Putamen (tissue), 1 donor: ENCODE measurements at places on chromosomes 6 and 20.

DNA sequence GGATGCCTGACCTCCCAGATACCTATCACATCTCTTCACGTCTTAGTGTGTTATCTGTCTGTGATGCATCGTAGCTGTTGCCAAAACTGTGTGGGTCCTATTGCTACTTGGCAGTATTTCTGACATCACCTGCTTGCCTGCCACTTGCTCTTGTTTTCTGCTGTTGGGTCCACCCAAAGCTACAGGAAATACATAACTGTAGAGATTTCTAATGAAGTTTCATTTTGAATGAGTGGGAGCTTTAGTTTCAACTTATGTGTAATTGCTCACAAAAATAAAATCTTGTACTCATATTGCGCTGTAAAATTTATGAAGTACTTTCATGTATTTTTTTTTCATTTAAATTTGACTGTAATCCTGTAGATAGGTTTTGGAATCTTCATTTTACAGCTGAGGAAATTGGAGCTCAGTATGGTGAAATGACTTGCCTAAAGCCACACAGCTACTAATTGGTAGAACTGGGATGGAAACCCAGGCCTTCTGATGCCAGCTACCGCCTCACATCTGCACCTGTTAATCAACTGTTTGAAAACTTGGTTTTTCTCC, 113.6 kb upstream of the MAN1A1 start:
- DNase-seq: no peak

DNA sequence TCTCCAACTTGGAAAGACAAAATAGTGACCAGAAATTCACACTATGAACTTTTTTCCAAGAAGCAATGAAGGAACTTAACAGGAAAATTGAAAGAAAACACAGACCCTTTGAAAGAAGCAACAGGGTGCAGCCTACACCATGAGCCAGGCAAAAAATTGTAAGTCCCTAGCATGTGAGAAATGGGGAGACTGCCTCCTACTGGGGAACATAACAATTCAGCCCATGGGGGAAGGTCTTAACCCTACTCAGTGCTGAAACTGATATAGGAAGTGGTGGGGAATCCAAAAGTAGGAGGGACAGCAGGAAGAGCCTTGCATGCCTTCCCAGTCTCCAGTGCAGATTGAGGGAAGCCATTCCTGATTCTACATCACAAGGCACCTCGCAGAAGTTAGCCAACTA, 235.1 kb upstream of the UFL1 start:
- no peak for DNase-seq

GRCh38 chr20:33684533-33685327, 1.5 kb downstream of the E2F1 start:
- DNase-seq: no peak

DNA sequence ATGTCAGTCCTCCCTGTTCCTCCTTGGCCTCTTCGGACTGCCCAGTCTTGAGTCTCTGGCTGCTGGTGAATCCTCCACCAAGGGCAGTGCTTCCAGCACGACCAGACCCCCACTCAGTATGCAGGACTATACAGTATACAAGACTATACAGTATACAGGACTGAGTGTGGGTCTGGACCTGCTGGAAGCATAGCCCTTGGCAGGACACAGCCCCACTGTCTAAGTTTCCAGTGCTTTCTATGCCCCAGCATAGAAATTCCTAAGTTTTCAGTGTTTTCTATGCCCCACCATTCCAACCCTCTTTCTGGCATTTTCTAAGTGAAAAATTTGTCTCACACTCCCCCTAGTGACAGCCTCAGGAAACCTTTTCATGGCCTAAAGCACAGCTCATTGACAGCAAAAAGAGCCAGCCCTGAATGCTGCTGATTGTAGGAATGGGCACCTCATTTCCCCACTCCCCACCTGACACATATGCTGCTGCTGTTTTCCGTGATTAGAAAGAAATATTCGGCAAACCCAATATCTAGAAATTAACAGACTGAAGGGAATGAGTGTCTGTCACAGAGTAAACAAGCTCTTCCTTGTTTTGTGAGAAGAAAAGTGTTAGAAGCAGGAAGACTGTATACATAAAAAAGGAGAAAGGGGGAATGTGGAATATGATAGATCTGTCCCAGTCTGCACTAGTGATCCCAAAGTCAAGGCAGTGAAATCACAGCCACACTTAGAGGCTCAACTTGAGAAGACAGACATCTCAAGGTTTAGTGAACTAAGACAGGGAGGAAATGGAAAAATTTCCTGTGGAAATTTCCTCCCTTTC, 206.9 kb downstream of the IBTK start:
- DNase-seq: peak; percentile 51

DNA sequence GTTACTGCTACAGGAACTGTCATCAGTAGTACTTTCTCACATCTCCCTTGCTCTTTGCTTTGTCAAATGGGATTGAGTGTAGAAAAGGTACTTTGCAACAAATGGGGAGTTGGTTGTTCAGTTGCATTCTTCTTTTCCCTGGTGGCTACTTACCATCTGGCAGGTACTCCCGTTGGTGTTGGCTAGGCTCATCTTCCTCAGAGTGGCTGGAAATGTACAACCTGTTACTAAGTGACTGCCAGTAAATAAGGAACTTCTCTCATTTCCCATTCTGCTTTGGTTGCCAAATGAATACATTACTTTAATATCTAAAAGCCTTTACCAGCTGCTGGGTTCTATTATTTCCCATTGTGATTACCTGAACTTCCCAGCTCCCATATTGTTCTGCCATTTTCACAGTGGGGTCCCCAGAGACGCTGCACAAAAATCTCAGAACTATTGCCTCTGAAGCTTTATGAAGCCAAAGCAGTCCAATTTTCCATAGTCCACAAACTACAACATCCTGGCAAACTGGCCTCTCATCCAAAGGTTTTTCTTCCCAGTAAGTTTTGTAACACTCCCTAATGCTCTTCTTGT, 229.7 kb upstream of the HTR1E start:
- DNase-seq: no peak

GRCh38 chr6:131736003-131736596, 25.3 kb upstream of the CTAGE9 start:
- no peak for DNase-seq

GRCh38 chr20:49892260-49892659, 23.1 kb downstream of the SPATA2 start:
- no peak for DNase-seq

GRCh38 chr20:50724851-50725723, 6.3 kb upstream of the PARD6B start:
- peak; percentile 88 for DNase-seq

- DNase-seq: no peak
Measured at GRCh38 chr20:64176971-64177370, 12.7 kb downstream of the MYT1 start.

DNA sequence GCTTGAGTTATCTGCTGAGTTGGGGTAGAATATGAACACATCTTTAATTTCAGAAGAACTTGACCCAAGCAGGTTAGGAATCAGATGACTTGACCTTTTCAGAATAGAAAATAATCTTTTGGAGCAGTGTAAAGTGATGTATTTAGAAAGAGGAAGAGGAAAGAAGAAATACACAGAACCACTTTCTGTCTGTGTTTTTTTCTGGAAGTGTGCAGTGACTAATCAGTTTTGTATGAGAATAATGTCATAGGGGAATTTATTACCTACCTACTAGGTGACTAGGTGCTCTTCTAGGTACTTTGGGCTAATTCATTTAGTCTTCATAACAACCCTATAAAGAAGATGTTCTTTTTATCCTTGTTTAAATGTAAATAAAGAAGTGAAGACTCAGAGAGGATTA, 3.0 kb downstream of the PPP1R14C start:
- no peak for DNase-seq
